Lower lobe of right lung (tissue), 2 donors: ENCODE measurements at places on chromosomes 5 and 9. TPM values are rescaled to one million over a fixed set of nuclear protein-coding genes. Genes with fewer than 3 reads are reported as not detected.

GRCh38 chr5:179876610-179876952 is 18.0 kb upstream of the MRNIP start:
- DNase-seq: no peak

DNA sequence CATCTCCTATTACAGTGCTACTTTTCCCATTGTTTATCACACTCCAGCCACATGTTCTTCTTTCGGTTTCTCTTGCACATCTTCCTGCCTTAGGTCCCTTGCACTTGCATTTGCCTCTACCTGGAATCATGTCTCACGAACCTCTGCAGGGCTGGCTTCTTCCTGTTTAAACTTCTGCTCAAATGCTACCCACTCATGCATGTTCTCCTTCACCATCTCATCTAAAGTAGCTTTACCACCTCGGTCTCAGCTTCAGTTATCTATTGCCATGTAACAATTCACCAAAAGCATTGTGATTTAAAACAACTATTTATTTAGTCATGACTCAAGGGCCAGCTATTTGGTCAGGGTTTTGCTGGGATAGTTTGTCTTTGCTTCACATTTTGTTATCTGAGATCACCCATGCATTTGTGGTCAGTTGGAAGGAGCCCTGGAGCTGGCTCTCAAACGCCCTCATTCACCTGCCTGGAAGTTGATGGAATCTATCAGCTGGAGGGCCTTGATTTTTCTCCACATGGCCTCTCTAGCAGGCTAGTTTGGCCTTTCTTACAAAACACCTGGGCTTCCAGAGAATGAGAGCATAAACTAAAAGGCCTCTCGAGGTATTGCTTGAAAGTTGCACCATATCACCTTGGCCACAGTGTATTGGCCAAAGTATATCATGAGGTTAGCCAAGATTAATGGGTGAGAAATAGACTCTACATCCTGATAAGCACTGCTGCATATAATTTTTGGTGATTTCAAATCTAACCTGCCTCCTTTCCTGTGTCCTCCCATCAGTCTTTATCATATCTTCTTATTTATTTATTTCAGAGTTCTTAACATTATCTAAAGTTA is 21.4 kb downstream of the SPINK1 start:
- no peak for DNase-seq

GRCh38 chr9:128286440-128286839 is 10.4 kb downstream of the SWI5 start:
- no peak for DNase-seq

GRCh38 chr9:27362447-27363210 is 65.7 kb upstream of the EQTN start:
- DNase-seq: no peak

GRCh38 chr5:109880907-109881685 is 191.4 kb downstream of the MAN2A1 start:
- no peak for DNase-seq

DNA sequence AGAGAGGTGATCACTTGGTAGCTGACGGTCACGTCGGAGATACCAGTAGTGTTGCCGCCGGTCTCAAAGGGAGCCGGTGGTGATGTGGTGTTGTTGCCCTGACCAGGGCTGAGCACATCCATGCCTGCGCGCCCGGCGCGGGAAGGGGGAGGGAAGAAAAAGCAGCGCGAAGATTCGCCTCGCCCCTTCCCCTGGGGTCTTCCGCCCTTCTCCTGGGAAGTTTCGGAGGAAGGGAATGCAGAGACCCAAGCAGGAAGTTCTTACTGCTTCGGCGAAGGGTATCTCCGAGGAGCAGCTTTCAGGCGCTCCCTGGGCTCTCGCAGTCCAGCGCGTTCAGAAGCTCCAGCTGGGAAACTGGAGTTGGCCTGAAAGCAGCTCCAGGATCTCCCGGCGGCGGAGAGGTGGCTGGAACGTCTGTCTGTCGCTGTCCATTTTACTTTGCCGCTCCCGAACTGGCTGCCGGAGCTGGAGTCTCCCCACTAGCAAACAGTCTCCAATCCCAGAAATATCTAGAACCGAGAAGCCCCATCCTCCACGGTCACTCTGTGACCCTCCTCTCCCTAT is 565 bp downstream of the HTR1A start:
- no peak for DNase-seq

DNA sequence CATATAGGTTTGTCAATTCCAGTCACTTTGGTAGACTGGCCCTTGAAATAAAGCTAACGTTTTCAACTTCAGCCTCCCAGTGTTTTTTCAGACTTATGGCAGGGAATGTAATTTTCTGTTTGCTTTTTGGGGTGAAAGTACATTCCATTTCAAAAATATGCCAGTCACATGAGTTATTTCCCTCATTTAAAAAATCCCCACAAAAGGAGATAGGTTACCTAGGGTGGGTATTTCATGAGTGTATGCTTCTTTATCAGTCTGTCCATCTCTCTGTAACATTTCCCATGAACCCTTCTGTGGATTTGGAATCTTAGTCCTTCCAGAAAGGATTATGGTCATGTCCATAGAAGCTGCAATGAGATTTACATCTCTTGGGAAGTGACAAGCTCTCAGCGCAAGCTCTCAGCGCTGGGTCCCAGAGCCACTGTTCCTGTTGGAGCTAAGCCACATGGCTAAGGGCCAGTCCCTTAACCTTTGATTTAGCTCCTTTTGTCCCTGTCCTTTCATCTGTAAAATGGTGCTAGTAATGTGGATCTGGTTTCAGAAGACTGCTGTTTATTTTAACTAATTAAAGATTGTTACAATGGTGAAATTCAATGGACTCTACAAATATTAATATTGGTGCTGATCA is 294.9 kb downstream of the NR3C1 start:
- DNase-seq: no peak

GRCh38 chr9:129640871-129641749 is 841 bp downstream of the ASB6 start:
- DNase-seq: no peak

DNA sequence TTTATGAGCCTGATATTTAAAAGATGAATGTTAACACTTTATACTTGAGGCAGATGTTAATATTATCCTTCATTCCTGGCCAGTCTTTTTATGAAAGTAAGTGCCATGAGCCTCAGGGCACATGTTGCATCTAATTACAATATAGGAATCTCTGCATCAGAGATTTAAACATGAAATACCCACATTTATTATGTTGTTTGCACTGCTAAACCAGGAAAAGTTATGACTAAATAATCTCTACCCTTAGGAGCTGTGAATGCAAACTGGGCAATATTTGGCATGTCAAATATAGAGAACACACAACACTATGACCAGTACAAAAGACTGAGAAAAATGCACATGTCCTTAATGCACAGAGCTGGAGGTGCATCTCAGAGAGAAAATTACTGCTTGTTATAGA is 526.1 kb upstream of the GRAMD2B start:
- DNase-seq: no peak

DNA sequence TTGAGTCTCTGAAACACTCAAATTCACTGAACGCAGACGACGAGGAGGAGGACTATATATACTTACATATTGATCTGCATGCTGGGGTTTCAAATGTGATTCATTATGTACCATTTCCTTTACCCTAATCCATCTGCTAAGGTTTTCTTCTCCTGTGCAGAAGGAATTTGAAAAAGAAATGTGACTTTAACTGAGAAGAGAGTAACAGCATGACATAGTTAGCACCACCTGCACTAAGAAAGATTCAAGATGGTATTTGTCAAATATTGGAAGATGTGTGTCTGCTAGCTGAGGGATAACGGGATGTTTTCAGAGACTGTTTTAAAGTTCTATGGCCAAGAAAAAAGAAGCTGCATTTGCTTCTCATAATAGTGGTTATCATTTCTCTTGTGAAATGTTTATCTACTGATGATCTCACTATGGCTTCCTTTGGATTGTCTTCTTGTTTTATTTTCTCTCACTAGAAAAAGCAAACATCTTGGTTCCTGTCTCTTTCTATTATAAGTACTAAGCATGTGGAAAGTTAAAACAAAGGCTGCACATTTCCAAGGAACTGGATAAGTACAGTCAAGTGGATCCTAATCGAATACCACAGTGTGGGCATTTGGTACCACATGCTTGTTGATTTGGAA is 89.8 kb upstream of the TLE4 start:
- no peak for DNase-seq

DNA sequence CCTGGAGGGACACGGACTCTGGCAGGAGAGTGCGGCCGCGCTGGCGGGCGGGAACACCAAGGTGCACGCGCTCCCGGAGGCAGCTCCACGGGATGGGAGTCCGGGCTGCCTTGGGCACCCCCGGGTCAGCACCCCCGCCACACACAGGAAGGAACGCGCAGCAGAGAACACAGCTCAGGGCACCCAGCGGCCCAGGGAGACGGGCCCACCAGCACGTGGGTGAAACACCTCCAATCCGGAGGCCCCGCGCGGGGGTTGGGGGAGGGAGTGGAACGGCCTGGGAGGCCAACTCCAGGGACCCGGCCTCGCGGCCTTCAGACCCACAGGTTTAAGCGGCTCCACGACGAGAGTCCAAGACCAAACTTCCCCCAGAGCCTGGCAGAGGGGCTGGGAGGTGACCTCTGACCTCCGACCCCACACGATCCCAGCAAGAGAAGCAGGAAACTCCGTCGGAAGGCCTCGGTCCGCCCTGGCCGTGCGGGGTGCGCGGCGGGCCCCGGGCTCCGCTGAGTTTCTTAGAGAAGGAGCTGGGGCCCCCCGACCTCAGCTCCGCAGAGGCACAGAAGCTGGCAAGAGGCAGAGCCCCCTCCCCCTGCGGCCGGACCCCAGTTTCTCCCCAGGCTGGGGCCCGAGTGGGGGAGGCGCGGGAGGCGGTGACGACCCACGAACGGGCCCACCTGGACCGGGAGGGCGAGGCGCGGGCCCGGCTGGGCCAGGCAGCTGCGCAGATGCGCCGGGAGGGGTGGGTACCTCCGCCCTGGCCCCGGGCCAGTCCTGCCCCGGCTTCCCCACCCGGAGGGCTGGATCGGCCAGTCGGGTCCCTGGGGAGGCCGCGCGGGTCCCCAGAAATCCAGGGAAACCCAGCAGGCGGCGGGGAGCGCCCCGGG is 851 bp downstream of the NACC2 start:
- DNase-seq: peak; percentile 86

GRCh38 chr9:123872710-123873109 is 57.2 kb downstream of the DENND1A start:
- DNase-seq: no peak

GRCh38 chr5:10442576-10442975 is 897 bp downstream of the ROPN1L start:
- no peak for DNase-seq

DNA sequence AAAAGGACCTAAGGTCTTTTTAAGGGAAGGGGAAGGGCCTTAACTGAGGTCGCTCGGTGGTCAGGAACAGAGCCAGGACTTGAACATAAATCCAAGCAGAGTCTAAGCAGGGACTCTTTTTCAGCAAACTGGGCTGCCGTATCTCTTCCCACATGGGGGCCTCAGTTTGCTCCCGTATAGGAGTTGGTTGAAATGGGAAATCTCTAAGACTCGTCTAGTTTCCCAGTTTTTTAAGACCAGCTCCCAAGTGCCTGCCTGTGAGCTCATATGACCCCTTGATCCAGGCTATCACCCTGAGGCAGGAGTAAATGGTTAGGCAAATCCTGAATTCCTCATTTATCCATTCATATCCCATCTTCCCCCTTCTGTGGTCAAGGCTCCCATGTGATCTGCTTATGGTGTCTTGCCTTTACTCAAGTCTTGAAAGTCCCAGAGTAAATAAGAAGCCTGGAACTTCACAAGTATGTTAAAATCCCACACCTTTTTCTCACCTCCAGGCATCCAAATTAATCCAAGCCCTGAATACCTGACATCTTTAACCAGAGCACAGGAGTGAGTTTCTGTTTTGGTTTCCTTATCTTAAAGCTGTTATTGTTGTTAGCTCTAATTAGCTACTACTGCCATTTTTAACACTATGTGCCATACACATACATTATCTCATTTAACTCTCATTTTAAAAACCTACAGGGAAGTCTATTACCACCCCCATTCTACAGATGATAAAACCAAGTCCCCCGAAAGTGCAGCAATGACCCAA is 3.0 kb downstream of the ARSI start:
- no peak for DNase-seq

DNA sequence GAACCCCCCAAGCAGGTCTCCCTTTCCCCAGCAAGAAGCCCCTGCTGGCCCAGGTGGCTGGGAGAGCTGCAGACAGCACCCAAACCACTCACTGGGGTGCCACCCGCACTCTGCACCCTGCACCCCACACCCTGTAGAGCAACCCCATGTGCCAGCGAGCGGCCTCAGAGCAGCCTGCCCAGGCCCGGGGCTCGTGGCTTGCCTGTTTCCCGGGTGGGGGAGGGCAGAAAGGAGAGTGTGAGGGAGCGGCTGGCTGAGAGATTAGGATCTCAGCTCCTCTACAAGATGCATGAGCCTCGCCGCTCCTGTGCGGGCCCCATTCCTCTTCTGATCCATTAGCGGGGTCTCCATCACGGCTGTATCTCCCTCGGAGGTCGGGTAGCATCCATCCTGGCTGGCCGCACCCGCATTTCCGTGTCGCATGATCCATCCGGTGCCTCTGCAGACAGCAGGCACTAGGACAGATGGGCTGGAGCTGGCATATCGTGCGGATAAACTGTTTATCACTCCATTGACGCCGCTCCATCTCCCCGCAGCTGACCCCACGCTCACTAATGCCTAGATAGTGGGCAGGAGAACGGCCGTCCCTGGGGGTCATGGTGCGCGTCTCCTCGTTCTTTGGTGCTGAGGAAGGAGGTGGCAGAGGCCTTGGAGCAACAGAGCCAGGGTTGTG is 54.4 kb downstream of the MRPL36 start:
- peak; percentile 40 for DNase-seq

DNA sequence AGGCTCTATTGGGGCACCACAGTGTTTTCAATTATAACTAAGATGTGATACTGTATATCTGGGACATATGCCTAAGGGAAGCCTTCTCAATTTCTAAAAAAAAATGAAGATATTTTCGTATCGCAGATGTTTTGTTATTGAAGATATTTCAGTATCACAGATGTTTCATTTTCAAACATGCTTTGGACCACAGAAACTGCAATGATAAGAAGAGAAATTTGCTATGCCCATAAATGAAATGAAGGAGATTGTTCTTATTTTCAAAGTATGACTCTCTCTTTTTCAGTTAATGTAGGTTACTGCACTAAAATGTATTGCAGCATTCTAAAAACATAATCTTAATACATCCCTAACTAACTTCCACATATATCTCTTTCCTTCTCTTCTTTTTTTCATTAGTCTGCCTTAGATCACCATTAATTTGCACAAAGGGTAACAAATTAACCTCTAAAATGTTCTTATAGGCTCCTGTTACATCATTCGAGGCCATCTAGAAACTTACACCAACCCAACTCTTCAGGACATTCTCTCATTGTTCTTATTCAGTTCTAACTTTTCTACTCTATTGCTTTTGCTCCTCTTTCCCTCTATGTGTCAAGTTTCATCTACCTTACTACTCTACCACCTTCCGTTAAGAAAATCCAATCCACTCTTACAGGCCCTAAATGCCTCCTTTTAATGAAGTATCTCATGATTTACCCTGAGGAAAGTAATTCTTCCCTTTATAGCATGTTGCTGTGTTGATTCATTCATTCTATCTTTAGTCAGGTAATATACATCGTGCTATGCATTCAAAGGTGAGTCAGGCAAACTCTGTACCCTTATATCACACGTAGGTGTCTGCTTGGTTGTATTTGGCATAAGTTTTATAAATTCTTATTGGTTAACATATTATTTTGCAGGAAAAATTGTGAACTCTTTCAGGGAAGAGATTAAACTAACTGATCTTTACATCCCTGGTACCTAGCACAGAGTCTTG is 70.5 kb downstream of the ST8SIA4 start:
- no peak for DNase-seq

The PLK2 gene
- total RNA-seq: 37.5 TPM

The TEK gene
- 56.3 TPM for total RNA-seq

The GPX3 gene
- 855 TPM for total RNA-seq

The CATSPER3 gene
- total RNA-seq: 0.68 TPM

The PCDHAC1 gene
- total RNA-seq: 3.1 TPM

The GARNL3 gene
- 7.8 TPM for total RNA-seq

The PCDHB3 gene
- 1.5 TPM for total RNA-seq

The C5orf58 gene
- total RNA-seq: not detected

The POLE3 gene
- total RNA-seq: 29.7 TPM

The FOXI1 gene
- total RNA-seq: not detected

The FBXL7 gene
- 8.0 TPM for total RNA-seq
